ENCODE measurements at places on chromosomes 12 and 14.

GRCh38 chr12:69056743-69057515, 124.0 kb upstream of the CPM start:
- DNase-seq = no peak

- DNase-seq = no peak
These were observed 220.0 kb upstream of the EGLN3 start for GRCh38 chr14:34170882-34171281.

- DNase-seq = no peak
These were observed 65.9 kb upstream of the OTOGL start for GRCh38 chr12:80033448-80033847.

- DNase-seq = no peak
These were observed 25.0 kb upstream of the HSPB8 start for GRCh38 chr12:119153477-119154434.

DNA sequence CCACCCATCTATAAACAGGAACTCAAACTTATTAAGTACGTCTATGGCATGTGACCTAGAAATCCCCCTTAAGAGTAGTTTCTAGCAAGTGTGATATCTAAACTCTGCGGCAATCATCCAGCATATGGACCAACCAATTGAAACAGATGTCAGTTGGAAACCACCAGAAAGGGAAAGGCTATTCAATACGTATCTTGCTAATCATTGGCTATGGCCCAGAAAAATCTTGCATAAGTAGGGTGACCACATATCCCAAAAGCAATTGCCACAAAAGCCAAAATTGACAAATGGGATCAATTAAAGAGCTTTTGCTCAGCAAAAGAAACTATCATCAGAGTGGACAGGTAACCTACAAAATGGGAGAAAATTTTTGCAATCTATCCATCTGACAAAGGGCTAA, 24.2 kb downstream of the SYNJ2BP start:
- no peak for DNase-seq

DNA sequence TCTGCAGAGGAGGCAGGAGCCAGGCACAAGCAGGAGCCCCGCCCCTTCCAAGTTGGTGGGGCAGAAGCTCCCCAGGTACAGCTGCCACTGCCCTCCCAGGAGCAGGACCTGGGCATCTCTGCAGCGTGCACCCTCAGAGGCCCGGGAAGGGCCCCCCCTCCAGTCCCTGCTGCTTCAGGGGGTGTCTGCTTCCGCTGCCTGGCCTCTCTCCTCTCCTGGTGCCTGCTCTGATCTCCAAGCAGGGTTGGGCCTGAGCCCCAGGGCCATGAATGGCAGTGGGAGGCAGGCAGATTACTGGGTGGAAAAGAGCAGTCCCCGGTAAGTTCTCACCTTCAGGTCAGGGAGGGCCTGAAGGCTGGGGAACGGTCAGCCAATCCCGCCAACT, 35.0 kb downstream of the KRT76 start:
- no peak for DNase-seq

GRCh38 chr14:81066672-81067071, 111.3 kb downstream of the TSHR start:
- no peak for DNase-seq

DNA sequence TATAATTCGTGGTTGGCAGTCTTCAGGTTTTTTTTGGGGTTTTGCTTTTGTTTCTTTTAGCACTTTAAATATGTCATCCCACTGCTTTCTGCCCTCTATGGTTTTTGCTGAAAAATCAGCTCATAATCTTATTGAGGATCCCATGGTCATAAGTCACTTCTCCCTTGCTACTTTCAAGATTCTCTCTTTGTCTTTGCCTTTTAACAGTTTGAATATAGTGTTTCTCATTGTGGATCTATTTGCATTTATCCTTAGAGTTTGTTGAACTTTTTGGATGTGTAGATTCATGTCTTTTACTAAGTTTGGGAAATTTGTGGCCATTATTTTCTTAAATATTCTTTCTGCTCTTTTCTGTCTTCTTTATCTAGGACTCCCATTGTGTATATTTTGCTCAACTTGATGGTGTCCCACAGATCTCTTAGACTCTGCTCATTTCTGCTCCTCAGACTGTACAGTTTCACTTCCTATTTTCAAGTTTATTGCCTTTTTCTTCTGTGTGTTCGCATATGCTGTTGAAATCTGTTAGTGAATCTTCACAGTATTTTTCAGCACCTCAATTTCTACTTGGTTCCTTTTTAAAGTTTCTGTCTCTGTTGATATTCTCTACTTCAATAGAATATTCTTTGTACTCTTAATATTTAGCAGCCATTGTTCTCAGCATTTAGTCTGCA, 70.8 kb downstream of the WNK1 start:
- peak; percentile 40 for DNase-seq

- no peak for DNase-seq
These were observed 57.9 kb downstream of the ANO6 start for GRCh38 chr12:45273717-45274271.

- no peak for DNase-seq
These were observed 15.5 kb upstream of the TCTN2 start for GRCh38 chr12:123655420-123655819.

- no peak for DNase-seq
These were observed 1215.4 kb upstream of the USP15 start for GRCh38 chr12:61044766-61045165.

DNA sequence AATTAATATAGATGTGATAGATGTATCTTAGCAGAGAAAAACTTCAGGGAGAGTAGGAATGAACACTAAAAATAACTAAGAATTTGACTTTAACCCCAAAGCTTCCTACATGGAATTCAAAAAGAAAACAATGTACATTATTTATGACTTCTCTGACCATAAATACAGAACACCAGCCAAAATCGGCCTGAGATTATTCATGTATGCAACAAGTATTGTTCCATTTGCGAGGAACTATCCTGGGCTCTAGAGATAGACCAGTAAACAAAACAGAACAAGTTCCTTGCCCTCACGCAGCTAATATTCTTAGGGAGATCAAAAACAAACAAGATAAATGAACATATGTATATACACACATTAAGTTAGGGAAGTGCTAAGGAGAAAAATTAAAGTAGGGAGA, 432.3 kb upstream of the SOX5 start:
- no peak for DNase-seq

DNA sequence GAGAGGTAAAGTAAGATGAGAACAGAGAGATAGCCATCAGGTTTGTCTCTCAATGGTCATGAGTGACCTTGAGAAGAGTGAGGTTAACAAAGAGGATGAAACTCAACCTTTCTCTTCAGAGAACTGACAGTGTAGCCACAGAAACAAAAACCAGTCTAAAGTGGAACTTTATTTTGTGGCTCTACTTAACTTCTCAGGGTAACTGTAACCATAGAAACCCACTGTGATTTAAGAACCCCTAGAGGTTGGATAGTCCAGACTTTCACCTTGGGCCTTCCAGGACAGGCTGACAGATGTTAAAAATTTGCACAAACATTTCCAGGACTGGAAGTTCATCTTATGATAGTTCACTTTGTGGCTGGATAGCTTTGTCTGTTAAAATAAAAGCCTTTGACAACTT, 48.5 kb downstream of the ATP23 start:
- DNase-seq = no peak

DNA sequence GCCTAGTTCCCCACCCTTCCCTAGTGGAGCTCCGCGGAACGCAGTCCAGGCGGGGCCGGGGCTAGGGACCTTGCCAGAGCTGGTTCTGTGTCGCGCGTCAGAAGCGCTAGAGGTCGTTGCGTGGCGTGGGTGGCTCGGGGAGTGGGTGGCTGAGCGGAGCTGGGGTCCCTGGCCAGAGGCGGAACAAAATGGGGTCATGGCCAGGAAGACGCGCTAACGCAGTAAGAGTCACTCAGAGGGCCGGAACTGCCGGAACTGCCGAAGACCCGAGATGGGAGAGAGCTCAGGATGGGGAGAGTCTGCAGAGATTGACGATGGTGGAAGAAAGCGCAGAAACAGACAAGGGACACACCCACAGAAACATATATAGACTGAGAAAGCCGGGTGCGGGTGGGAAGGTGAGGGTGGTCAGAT, 4.8 kb downstream of the DGKA start:
- no peak for DNase-seq

DNA sequence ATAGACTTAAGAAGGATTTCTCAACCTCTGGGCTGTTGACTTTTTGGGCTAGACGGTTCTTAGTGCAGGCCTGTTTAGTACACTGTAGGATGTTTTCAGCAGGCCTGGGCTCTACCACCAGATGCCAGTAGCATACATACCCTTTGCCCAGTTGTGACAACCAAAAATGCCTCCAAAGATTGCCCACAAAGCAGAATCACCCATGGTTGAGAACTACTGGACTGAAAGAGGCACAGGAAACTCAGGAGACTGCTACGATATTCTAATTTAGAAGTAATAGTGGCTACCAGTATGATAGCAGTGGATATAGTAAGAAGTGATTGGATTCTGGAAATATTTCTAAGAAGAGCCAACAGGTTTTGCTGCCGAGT, 15.5 kb downstream of the SLC35E3 start:
- no peak for DNase-seq

- peak; percentile 64 for DNase-seq
These were observed 4.9 kb downstream of the ZBTB39 start for GRCh38 chr12:57001448-57001906.

GRCh38 chr12:89098441-89099112, 253.7 kb downstream of the DUSP6 start:
- peak; percentile 56 for DNase-seq

GRCh38 chr12:43896496-43896895, 60.6 kb downstream of the TMEM117 start:
- no peak for DNase-seq

Data from Kasumi-1 (cell line).